Neuronal stem cell (in vitro differentiated cells): ENCODE measurements at places on chromosomes 2 and 18.

DNA sequence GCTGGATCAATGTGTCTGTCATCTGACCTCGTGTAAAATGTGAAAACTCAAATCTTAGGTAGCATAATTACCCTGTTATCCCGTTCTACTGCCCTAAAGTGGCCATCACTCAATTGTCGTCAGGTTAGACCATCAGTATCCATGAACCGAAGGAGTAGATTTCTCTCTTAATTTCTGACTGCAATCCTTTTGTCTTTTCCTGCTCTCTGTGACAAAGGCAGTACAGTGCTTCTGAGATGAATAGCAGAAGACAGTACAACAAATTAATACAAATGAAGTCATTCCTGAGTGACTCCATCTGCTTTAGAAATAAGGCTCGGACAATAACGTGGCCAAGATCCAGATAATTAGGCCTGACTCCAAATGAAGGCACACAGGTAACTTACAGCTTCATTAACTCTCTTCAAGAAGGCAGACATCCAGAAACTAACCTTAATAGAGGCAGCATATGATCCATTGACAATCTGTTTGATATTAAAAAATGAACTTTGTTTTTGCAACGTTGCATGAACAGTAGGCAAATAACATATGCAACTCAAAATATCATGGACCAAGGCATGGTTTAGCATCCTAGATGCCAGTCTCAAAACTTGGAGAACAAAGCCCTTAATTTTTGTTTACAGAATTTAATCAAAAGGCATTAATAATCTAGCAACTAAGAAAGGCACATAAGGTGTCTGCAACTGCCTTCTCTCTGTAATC lies 96.7 kb upstream of the CDH20 start:
- H3K36me3 ChIP-seq = no peaks in the 10 kb centered on the region
- no peaks in the 10 kb centered on the region for H3K4me1 ChIP-seq
- no peak overlapping the region for H3K4me3 ChIP-seq

DNA sequence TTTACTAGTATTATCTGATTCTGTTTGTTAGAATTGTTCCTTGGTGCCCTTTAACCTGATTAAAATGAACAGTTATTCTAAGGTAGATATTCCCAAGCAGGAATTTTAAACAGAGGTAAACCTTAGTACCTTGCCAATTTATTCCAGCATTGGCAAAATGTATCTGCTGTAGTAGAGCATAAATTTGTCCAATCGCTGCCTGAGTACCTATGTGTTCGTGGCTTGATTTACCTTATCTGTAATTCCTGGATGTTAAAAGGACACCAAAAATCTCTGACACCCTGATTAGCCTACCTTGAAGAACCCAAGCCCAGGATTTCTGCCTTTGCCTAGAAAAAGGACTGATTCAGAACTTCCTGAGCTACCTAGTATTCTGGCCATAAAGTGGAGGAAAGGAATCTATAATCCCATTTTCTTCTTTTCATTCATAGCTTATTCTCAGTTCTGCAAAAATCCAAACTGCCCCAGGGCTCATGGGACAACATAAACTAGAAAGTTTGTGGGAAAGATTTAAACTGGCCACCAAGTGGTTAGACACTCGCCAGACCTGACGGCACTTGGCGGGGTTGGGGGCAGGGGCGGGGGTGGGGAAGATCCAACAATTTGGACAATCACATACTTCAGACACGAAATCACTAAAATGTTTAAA lies 16.2 kb upstream of the ZCCHC2 start:
- no peaks in the 10 kb centered on the region for H3K4me1 ChIP-seq
- no peaks in the 10 kb centered on the region for H3K36me3 ChIP-seq
- H3K27me3 ChIP-seq = no peaks in the 10 kb centered on the region
- H3K4me3 ChIP-seq = no peak overlapping the region

GRCh38 chr2:199693861-199694260 lies 157.1 kb downstream of the FTCDNL1 start:
- no peak overlapping the region for H3K27ac ChIP-seq
- no peaks in the 10 kb centered on the region for H3K27me3 ChIP-seq
- no peak overlapping the region for H3K4me3 ChIP-seq
- no peaks in the 10 kb centered on the region for H3K4me1 ChIP-seq
- no peaks in the 10 kb centered on the region for H3K36me3 ChIP-seq

GRCh38 chr2:42812899-42813479 lies 20.6 kb upstream of the HAAO start:
- no peak overlapping the region for H3K27ac ChIP-seq
- H3K4me3 ChIP-seq = no peak overlapping the region
- no peaks in the 10 kb centered on the region for H3K27me3 ChIP-seq
- H3K4me1 ChIP-seq = peaks cover 8% of the 10 kb centered on the region

- peaks cover 6% of the 10 kb centered on the region for H3K36me3 ChIP-seq
- H3K4me1 ChIP-seq = no peaks in the 10 kb centered on the region
- DNase-seq = no peak
- no peak overlapping the region for H3K4me3 ChIP-seq
These were observed 44.3 kb upstream of the KLF11 start for GRCh38 chr2:9998916-9999654.

- no peaks in the 10 kb centered on the region for H3K36me3 ChIP-seq
- no peak overlapping the region for H3K4me3 ChIP-seq
- H3K27me3 ChIP-seq = peaks cover 51% of the 10 kb centered on the region
- DNase-seq = no peak
These were observed 9.6 kb downstream of the RAX start for GRCh38 chr18:59263661-59264060.

DNA sequence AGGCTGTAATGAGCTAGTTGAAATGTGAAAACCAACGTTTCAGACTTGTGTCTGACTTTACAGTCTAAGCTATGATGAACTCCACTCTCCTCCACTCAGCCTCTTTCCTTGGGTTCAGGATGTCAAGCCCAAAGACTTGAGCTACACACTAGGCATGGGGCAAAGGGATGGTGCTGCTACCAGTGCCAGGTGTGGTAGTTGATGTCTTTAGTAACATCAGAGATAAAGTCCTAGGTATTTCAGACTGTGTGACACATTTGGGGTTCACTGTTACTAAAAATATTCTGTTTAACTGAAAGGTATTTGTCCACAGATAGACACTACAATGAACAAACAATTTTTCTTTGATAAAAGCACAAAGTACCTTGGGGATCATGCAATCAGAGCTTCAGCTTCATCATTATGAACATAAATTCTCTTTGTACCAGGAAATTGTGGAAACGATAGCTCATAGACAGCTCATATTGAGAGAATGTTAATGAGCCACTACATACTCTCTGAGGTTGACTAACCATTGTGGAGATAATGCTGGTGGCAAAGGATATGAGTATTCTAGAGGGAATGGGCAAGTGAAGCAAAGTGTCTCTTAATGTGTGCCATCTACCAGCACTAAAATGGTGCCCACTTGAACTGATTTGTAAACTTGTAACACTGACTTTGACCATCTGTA lies 253.7 kb upstream of the THUMPD2 start:
- no peaks in the 10 kb centered on the region for H3K27me3 ChIP-seq
- H3K4me3 ChIP-seq = no peak overlapping the region
- H3K27ac ChIP-seq = no peak overlapping the region
